ENCODE measurements at places on chromosomes 6 and 20.

DNA sequence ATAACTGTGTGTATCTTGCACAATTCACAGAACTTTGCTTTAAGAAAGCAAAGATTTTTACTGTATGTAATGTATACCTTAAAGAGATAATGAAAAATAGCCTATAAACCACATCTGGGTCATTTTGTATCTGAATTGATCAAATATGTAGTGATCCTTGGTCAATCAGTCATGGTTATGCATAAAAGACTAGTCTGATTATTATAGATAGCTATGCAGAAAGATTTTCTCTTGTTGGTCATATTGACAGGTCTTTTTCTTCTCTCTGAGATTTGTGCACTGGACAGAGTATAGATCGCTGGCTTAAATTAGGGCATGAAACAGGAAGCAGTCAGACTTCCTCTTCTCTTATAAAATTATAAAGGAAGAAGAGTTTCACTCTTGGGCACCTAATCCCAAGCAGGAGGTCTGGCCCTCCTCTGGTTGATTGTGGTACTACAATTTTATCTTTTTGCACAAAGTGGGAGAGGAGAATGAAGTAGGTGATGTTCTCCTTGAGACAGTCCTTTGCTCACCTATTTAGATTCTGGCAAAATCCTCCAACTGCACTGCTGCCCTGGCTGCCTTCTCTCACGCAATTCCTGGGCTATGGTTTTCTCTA is 380.9 kb upstream of the RGS17 start:
- DNase-seq = no peak

DNA sequence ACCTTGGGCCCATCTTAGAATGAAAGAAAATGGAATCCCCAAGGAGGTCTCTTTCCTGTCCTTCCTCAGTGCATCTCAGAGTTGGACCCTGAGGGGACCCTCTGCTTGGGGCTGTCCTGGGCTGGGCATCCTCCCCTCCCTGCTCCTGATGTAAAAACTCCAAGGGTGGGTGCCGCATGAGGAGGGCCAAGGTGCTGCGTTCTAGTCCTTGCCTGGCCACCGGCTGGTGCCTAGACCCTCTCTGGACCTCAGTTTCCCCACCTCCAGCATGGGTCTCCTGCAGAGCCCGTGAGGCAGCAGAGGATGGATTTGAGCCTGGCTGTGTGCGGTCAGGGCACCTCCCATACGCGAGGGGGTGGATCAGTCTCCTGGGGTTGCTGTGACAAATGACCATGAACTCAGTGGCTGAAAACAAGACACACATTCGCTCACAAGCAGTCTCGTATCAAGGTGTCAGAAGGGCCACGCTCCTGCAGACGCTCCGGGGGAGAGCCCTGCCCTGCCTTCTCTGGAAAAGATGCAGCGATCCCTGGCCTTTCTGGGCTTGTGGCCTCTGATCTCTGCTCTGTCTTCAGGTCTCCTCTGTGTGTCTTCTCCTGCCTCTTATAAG is 54.7 kb downstream of the CHMP4B start:
- DNase-seq = no peak

DNA sequence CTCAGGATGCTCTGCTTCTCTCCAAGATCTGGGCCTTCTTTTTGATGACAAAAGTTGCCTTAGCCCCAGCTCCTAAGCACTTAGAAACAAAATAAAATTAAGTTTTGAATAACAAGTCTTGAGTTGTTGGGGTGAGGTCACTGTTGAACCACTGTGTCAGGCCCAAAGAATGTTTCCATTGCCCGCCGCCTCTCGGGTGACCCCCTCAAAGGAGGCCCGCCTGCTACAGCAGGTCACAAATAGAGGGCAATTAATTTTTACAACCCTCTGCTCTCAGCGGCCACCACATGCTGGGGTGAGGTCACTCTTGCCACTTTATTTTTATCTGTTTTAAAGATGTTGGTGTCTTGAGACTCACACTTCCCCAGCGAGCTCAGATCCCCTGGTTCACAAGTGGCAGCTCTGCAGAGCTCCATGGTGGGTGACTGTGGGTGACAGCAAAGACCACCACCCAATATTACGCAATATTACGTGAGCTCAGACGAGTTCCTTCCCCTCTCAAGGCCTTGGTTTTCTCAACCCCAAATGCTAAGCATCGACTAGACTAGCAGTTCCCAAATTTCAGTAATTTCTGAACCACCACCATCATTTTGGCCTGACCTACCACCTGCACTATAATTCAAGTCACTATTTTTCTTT is 247.7 kb upstream of the PMEPA1 start:
- no peak for DNase-seq

DNA sequence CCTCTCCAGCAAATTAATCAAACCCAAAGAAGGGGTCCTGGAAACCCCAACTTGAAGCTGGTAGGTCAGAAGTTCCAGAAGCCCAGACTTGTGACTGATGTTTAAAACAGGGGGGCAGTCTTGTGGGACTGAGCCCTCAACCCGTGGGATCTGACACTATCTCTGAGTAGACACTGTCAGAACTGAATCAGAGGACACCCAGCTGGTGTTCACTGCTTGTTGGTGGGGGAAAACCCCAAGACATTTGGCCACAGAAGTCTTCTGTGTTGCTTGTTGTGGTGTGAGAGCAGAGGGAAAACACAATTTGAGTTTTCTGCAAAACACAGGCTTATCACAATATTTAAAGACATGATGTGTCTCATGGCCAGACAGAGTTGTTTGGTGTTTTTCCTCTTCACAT is 29.9 kb downstream of the KIF13A start:
- DNase-seq = no peak

- no peak for DNase-seq
Measured at GRCh38 chr6:13500264-13500663, 12.9 kb upstream of the GFOD1 start.

DNA sequence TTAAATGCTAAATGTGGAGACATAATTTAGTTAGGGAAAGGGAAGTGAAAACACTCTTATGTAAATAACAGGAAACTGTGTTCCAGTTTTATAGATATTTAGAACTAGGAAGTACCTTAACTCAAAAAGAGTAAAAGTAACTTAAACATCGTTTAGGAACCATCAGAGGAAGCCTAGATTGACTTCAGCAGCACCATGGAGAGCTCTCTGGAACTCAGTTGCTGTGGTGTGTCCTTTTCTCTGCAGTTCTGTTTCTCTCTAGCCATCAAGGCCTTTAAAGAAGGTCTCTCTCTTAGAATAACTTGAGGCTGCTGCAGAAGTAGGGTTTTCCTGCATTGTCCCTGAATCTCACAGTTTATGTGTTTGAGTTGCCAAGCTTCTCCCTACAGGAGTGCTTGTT is 26.9 kb downstream of the CLVS2 start:
- DNase-seq = peak; percentile 28

- DNase-seq = no peak
Measured at GRCh38 chr6:98984121-98984520, 36.4 kb upstream of the FBXL4 start.

DNA sequence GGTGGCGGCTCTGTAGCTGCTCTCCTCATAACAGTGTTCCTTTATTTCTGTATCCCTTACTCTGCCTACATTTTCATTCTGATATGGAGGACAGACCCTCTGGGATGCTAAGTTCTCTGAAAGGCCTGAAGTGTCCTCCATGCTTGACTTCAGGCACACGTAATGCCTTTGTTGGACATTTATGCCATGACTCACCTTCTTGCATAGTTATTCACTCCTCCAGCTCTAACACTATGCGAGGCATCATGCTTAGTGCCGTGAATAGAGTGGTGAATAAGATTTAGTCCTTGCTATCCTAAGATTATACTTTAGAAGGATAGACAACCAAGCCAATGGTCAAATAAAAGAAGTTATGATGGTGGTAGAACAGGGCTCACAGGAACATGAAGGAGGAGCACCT is 760.9 kb upstream of the FLRT3 start:
- no peak for DNase-seq
